Bone marrow (tissue), 2 donors: ENCODE measurements at places on chromosomes 16 and 17.

- no peak for DNase-seq
Measured at GRCh38 chr16:17205279-17206211, 265.2 kb downstream of the XYLT1 start.

- DNase-seq: no peak
Measured at GRCh38 chr16:72050769-72051464, 3.4 kb upstream of the HP start.

DNA sequence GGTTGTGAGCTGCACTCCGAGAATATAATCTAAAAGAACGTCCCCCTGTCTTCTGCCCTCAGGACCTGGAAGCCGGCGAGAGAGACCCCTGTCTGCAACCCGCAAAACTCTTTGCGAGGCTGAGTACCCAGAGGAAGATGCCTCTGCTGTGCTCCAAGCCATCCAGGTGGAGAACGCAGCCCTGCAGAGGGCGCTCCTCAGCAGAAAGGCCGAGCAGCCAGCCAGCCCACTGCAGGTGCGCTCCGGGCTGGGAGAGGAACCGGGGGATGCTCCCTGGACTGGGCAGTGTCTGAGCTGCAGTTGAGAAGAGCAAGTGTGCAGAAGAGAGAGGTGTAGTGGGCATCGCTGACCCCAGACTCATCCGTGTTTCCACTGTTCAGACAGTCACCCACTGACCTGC lies 148.3 kb downstream of the KATNIP start:
- no peak for DNase-seq

- no peak for DNase-seq
Measured at GRCh38 chr17:75178453-75178852, 4.3 kb downstream of the SUMO2 start.

- no peak for DNase-seq
Measured at GRCh38 chr16:75218256-75219076, at the start of gene CTRB1. Gene CTRB1 (plus strand): TSS chr16:75218988. CDS start chr16:75219008, 20 bp downstream.

GRCh38 chr16:84050316-84050715 lies 7.7 kb upstream of the SLC38A8 start:
- no peak for DNase-seq

DNA sequence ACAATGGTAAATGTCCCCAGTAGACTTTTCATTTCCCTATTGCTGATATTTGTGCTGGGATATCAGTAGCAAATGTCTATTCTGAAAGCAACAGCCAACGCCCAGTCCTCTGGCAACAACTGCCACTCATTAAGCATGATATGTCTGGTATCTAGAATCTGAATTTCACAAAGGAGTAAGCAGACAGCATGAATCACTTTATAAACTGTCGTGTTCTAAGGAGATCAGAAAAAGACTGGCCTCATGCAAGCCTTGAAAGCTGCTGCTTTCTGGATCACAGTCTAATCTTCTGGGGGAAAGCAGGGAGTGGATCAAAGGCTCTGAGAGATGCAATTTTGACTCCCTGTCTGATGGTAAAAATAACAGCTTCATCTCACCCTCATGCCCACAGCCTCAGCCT lies 153.1 kb upstream of the NOG start:
- DNase-seq: no peak

DNA sequence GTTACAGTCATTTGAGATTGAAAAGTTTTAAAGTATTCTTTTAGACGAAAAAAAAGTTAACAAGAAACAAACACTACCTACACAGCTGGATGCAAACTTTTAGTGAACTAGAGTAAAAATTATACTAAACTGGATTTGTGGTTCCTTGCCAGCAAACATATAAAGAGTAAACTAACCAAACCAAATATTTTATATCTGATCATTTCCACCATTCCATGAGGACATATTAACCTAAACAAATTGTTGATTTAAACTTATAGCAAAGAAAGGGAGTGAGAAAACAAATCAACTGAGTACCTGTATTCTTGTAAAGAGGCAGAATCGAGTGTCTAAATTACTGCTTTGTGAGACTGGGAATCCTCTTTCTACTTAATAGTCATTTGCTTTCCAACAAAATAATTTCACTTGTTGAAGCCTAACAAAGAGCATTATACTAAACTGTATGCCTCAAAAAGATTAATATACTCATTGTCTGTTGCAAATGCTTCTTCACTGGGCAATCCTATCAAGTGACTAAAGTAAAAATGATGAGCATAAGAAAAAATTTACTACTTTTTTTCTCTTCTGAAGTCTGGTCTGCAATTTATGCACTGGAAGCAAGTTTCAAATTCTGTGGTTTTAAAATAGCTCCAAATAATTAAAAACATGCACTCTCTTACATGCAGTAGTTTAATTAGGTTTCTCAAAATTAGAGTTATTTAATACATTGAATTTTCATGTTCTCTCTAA lies 37.5 kb downstream of the AKAP10 start:
- no peak for DNase-seq

- DNase-seq: no peak
Measured at GRCh38 chr16:69564845-69565670, 708 bp upstream of the NFAT5 start.

GRCh38 chr17:57567251-57567650 lies 177.8 kb downstream of the CCDC182 start:
- no peak for DNase-seq

GRCh38 chr17:78879635-78880186 lies 23.3 kb downstream of the CEP295NL start:
- DNase-seq: no peak

- no peak for DNase-seq
Measured at GRCh38 chr17:40511136-40511535, 9.7 kb upstream of the TNS4 start.
